ENCODE measurements at places on chromosomes 12 and 14.

DNA sequence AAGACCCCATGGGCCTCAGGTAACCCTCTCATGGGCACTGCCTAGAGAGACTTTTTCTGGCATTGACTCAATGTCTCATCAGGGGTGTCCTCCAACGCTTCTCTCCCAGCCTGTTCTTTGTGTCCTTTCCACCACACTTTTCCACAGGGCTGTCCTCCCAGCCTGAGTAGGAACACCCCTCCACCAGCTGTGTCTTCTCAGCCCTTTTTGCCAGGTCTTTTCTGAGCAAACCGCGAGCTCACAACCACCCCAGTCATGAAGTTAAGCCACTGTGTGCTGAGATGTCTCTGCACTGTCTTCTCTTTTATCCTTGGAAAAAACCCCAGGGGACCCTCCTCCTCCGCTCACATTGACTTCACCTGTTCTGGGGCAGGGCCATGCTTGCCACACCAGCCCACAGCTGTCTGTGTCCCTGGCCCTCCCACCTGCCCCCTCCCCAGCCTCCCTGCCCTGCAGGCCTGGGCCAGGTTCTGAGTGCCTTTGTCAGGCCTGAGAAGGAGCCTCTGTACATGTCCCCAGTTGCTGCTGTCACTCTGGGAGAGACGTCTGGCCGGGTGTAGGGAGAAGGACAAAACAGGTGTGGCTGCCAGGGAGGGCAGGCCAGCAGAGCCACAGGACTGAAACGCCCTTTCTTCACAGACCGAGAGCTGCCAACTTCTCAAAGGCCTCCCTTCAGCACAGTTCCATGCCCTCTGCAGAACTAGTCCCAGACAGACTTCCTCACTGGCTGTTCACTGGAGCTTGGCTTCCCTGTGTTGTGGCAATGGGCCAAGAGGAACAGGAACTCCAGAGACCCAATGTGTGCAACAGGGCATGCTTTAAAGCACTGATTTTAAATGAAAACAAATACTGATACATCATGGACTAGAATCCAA is 50.5 kb upstream of the PNMA1 start:
- no peak for DNase-seq

DNA sequence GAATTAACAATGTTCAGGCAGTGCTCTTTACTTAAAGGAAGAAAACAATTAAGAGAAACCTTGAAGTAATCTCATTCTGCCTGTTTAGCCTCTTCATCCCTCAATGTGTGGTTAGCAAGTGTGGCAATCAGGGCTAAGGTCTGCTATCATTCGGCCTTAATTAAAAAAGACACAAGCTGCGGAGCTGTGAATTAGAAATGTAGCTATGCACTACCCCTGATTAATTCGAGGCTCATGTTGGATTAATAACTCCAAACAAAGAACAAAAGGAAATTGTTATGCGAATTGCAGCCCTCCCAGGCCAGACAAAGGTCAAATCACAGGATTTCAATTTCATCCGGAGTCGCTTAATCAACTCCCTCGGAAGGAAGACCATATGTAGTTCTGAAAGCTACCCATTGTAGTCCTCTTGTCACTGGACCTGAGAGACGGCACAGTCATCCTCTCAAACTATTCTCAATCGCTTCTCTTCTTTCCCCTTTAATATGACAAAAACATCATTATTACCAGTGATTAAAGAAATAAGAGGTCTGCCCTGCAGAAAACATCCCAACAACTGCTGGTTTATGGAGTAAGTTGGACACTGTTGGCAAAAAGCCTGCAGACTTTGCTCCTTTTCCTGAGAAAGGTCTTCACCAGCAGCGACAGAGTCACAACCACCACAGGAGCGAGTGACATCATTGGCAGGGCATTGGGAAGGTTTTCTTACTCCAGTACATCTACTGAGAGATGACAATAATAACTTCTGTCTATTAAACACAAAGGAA is 71.1 kb upstream of the SOX5 start:
- DNase-seq = no peak

- DNase-seq = no peak
Observed at GRCh38 chr12:3033539-3033867, 43.7 kb upstream of the TSPAN9 start.

DNA sequence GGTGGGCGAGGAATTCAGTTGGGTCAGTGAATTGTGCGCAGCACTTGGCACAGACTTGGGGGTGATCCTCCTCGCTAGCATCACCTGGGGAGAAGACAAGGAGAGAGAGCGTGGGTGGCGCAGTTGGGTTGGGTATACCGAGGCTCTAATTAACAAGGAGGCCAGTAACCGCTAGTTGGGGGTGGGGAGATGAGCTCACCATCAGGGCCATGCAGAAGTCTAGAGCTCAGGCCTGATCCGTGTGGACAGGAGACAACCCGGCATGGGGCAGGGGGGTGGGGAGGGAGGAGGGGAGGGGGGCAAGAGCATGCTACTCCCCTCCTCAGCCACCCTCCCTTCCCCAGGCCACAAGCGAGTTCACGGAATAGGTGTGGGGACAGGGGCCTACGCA is 580 bp downstream of the SALL2 start:
- no peak for DNase-seq

All from stimulated activated CD4-positive, alpha-beta T cell treated with anti-CD3 and anti-CD28 coated beads, Interleukin-12 subunit alpha, Interleukin-12 subunit beta, amount 100 ng/mL, for 4 hours (primary cell).